ENCODE measurements at places on chromosomes 3 and 15. TPM values are rescaled to one million over a fixed set of nuclear protein-coding genes. Genes with fewer than 3 reads are reported as not detected.

Gene TJP1
- total RNA-seq: 29.4 TPM

GRCh38 chr3:45944830-45945620 lies 1.8 kb downstream of the CXCR6 start:
- no peak for DNase-seq

- peak; percentile 77 for DNase-seq
Measured at GRCh38 chr3:156483961-156484787, 70.7 kb downstream of the SSR3 start.

- peak; percentile 71 for DNase-seq
Measured at GRCh38 chr15:80404761-80405553, 775 bp downstream of the ARNT2 start.

DNA sequence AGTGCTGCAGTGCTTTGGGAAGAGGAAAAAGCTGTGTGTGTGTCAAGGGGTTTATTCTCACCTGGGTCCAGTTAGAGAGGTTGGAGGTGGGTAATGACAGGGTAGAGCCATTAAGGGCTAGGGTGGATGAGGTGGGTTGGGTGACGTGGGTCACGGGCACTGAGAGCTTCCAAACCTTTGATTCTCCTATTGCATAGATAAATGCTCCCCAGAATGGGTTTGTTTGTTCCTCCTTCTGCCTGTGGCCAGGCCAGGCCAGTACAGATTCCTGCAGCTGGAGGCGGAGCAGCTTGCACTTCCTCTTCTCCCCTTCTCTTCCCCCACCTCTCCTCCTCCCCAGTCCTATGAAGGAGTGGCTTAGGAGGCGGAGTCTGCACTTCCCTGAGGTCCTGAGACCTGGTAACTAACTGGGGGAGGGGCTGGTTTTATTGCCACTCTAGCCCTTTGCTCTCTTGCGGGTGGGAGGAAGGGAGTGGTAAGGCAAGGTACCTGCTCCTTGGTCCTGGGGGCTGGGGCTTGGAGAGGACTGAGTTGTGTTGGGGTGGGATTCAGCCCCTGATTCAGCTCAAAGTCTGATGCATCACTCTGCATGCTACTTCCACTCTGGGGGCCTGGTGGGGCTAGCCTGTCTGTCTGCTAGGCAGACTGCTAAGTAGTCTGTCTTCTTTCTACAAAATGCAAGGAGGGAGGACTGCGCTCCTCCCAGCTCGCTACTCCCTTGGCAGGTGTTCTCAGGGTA lies 3.5 kb downstream of the SPINT1 start:
- peak; percentile 58 for DNase-seq

GRCh38 chr3:49804141-49805041 lies 1.3 kb downstream of the INKA1 start:
- DNase-seq: no peak

Gene GHRL
- not detected for total RNA-seq

DNA sequence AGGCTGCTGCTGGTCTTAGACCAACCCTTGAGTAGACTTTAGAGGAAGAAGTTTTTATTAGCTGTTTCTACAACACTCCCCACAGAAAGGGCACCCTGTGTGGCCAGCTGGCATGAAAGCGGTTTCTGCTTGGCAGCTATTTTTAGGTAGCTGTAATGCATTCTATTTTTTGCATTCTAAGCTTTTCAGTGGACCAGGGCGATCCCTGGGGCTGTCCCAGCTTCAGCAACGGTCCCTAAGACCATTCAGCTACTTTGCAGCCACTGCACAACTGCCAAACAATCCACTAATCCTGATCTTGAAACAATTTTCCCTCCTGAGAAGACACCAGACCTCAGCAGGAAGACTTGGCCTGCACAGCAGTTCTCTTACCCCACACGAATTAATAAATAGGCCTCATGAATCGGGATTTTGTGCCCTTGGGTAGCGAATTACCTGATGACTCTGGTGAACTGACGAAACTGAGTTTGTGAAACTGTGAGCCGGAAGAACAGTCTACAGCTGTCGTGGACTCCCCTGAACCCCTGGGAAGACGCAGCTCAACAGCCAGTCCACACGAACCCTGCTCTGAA lies 14.6 kb upstream of the TFRC start:
- no peak for DNase-seq

GRCh38 chr15:36769098-36769497 lies 189.7 kb downstream of the CDIN1 start:
- no peak for DNase-seq

All from Daoy (cell line).